ENCODE measurements at places on chromosomes 5 and 9.

DNA sequence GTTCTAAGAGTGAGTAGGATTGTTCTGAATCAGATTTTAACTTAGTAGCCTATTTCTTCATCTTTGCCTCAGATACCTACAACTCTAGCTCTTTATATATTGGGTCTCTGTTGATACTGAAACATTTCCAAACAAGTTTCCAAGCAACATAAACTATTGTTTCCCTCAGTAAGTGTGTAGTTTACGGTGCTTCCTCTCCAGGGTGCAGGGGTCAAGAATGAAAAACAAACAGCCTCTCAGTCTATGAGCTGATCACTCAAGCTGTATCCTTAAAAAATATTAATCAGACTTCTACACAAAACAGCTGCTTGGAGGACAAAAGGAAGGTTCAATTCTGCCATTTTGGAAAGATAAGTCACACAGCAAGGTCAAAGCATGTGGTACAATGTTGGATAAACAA lies 75.0 kb downstream of the ADAMTS12 start:
- peak; percentile 74 for DNase-seq

GRCh38 chr5:178107756-178108310 lies 5.5 kb upstream of the N4BP3 start:
- DNase-seq: no peak

- no peak for DNase-seq
Observed at GRCh38 chr5:121525706-121526105, 326.0 kb upstream of the FTMT start.

DNA sequence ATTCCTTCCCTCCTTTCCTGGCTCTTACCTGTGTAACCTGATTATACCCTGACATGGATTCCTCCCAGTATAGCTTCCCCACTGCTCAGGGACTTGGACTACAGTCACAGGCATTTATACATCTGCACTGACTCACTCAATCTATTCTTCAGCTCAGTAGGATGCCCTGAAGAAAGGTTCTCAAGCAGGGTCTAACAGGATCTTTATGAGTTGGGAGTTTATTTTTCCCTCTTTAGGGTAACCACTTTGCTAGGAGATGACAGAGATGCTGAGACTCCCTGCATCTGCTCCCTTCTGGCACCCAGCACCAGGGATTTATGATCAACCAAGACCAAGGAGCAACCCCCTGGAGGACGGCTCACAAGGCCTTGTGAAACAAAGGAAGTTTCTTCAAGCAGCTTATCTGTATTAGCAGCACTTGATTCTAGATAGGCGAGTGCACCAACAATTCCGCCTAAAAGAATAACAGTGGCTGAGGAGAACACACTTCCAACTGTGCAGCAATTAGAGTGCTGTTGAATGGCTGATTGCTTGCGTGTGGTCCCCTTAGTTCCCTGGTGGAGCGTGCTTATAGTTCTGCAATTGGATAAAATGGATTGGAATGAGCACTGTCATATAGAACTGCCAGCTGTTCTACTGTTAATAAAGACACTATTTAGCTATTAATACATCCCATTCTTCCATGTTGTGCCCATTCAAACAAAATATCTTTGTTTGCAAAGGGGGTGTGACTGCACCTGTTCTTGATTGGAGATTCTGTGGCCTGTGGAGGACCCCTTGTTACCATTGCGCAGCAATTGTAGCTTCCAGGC lies 482.6 kb downstream of the ZNF608 start:
- DNase-seq: no peak

DNA sequence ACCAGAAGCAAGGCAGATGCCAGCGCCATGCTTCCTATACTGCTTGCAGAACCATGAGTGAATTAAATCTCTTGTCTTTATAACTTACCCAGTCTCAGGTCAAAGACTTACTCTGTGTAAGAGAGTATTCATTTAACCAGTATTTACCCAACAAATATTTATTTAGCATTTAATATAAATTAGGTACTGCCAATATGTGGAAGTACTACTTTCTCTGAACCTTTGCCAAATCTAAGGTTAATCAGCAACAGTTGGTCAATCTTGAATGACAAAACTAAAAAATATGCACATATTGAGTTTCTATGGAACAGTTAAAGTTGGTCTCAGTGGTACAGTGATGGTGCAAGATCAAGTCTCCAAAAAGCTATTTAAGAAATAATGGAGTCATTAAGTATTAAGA lies 155.9 kb upstream of the CCNG1 start:
- DNase-seq: no peak

DNA sequence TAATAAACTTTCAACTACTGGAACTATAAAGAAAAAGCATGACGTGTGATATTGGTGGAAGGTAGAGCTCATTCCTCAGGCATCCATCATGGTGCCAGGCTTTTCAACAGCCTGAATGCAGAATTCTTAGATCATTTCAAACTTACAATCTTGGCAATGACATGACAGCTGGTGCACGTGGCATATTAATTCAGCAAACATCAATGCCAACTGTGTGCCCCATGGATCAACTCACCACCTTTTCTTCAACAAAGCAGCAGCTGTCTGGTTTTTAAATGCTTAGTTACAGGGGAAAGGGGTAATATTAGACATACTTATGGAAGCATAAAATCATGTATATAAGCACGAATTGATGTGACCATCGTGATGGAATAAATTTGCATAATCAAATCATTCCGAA lies 56.0 kb upstream of the OR13F1 start:
- no peak for DNase-seq

- DNase-seq: peak; percentile 40
Observed at GRCh38 chr5:76710991-76711390, 4.9 kb upstream of the F2R start.

DNA sequence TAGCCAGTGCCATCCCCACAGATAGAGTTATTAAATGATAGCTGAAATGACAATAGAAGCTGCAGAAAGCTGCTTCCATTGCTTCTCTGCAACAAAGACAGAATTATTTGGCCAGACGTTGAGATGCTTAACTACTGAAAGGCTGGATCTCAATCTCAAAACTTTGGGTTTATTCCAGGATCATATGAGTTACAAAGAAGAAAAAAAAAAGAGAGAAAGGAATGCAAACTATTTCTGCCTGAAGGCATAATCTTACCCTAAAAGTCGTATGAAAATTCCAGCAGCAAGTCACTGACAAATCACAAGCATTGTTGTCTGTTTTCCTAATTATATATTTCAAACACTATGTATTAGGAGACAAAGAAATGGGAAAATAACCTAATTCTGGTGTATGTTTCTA lies 12.8 kb upstream of the TYRP1 start:
- peak; percentile 83 for DNase-seq

- no peak for DNase-seq
Observed at GRCh38 chr9:89743216-89743572, 138.4 kb downstream of the GADD45G start.

GRCh38 chr5:31894141-31894540 lies 255.2 kb downstream of the PDZD2 start:
- no peak for DNase-seq

- peak; percentile 13 for DNase-seq
Observed at GRCh38 chr9:89359751-89360261, 41.5 kb downstream of the SECISBP2 start.

GRCh38 chr5:58484505-58484904 lies 6.7 kb upstream of the GAPT start:
- DNase-seq: no peak

DNA sequence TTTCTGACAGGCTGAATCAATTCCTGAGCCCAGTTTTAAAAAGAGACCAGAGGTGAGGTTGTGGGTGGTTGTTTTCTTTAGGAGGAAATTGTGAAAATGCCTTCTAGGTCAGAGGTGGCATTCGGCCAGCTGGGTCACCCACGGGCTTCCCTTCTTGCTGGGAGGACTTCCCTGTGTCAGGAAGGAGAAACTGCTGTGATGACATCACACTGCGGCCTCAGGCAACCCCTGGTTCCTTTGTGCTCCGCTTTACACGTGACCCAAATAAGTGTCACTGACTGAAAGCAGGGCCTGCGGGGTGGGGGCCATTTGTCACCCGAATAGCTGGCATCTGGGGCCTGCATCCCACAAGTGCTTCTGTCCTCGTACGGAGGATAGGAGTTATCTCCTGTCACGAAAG lies 39.7 kb downstream of the FABP6 start:
- peak; percentile 82 for DNase-seq

GRCh38 chr9:90330231-90330630 lies 312.4 kb downstream of the DIRAS2 start:
- DNase-seq: no peak

DNA sequence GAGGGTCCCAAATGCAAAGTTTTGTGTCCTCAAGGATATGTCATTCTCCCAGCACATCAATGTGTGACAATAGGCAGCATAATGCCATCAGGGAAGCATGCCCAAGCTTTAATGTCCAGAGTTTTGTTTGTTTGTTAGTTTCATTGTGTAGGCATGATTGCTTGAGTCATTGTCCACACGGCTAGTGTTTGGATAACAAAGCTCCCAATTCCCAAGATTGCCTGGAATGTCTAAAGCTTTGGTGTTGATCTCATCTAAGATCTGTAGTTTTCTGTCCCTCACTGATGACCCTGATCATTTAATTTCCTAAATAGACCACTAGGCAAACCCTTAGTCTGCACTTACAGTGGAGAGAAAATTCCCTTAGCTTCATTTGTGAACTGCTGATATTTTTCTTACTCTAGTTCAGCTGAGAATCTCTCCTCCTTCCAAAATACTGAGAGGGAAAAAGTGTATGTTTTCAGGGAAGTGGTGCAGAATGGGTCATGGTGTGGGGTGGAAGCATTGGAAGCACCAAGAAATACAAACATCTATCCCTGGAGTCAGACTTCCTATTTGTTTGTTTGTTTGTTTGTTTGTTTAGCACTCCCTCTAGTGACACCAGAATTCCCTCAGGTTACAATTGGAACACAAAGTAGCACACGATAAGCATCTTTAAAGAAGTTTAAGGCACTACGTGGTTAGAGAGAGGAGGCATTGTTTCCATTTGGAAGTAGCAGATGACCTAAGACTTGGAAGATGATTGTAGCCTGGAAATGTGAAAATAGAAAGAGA lies 127.1 kb downstream of the PRDM6 start:
- no peak for DNase-seq

DNA sequence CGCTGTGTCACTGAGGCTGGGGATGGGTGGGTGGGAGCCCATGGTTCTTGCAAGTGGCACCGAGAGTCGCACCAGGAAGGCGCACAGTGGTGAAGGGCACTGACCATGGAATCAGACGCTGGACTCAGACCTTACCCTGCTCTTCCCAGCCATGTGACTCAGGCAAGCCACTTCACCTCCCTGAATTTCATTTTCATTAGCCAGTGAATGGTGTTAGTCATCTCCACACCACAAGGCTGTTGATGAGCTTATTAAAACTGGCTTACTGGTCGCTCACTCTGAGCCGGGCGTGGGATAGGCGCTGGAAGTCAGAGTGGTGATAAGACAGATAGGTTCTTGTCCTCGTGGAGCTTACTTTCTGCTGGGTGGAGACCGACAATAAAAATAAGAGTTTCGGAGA lies 25.1 kb downstream of the FGF18 start:
- DNase-seq: peak; percentile 27

GRCh38 chr5:83281658-83282057 lies 189.9 kb upstream of the VCAN start:
- DNase-seq: peak; percentile 71

- no peak for DNase-seq
Observed at GRCh38 chr9:14173713-14174112, 140.2 kb downstream of the NFIB start.

DNA sequence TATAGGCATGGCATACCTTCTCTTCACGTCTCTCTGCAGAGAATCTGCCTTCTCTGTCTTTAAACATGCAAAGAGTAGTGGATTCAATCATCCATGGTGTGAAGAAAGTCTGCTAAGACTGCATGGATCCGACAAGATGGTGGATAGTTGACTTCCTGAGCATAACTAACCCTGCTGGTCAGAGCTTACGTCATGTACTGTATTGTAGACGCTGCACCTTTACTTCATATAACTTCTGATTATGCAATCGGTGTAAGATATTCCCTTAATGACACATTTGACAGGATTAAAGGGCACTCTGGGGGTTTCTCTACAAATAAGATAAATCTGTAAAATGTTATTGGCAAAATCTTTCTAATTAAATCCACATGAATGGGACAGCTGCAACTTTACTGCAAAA lies 240.3 kb upstream of the NREP start:
- DNase-seq: no peak

DNA sequence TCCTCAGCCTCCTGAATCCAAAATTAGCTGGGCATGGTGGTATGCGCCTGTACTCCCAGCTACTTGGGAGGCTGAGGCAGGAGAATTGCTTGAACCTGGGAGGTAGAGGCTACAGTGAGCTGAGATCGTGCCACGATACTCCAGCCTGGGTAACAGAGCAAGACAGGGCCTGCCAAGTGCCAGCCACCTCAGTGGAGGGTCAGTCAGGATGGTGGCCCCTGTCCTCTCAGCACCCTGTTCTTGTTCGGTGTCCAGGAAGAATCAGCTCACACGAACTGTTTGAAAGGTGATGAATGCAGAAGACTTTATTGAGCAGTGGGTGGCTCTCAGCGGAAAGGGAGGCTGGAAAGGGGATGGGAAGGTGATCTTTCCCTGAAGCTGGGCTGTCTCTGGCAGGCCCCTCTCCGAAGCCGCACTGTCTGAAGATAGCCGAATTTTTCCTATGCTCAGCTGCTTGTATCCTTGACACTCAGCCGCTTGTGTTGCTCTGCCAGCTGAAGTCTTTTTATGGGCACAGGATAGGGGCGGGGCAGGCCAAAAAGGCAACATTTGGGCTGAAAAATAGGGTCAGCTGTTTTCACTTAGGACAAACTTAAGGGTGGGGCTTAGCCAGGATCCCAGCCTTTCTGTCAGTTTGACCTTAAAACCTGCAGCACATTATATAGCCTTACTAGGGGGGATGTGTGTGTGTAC lies 50.9 kb downstream of the UBE2R2 start:
- peak; percentile 59 for DNase-seq

DNA sequence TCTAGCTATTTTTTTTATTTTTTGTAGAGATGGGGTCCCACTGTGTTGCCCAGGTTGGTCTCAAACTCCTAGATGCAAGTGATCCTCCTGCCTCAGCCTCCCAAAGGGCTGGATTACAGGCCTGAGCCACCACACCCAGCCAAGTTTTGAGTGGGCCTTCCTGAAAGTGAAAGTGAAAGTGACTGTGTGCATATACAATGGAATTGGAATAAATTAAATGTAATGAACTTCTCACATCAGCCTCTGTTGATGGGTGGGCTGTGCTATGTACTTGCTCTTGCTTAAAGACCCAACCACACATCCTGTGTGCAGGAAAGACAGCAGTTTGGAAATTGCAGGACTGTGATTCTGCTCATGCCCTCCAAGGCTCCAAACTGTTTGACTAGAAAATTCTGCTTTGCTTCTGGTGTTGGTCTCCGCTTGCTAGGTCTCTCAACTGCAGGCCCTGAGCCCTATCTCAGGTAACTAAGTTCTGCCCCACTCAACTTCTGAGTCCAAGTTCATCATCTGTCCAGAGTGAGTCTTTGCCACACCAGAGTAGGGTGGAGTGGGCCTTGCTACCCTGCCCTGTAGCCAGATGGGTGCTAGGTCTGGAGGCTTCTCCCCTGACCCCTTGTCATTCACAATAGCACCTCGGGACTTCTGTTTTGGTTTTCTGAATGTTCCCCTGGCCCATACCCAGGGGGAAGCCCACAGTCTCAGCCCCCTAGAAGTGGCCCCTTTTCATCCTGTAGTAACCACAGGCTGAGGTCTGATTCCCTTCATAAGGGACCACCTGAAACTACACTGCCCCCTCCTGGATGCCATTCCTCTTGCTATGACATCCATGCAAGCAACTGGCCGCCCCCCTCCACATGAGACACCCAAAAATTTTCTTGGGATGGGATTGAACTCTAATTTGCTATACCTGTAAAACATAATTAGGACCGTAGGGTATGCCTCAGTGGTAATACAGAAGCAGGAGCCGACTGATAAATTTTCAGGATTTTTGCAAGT lies 36.5 kb upstream of the RAD23B start:
- DNase-seq: no peak

- peak; percentile 15 for DNase-seq
Observed at GRCh38 chr5:55671975-55672374, 40.1 kb downstream of the SLC38A9 start.

- no peak for DNase-seq
Observed at GRCh38 chr5:71938895-71939294, 168.4 kb upstream of the MAP1B start.

All from EH (cell line).